ENCODE measurements at places on chromosomes 1 and 21.

DNA sequence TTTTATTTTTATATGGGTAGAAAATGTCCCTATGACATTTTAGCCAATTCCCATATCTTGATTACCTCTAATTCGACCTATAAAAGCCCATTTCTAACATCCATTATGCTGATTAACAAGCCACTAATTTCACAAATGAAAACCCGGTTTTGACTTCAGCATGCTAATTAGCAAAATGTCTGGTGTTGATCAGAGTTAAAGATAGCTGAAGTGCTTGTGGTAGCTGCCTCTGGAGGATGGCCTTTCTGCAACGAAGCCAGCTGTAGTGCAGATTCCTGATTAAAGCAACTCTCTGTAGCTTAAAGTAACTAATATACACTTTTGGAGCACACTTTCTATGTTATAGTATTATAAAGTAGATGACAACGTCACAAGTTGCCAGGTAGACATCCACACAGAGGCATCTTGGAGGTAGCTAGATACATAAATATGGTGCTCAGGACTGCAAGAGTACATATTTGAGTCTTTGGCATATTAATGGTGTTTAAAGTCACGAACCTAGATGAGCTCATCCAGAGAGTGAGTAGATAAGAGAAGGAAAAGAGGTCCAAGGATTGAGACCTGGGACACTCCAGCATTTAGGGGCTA lies 239.5 kb downstream of the BRINP2 start:
- DNase-seq: no peak

DNA sequence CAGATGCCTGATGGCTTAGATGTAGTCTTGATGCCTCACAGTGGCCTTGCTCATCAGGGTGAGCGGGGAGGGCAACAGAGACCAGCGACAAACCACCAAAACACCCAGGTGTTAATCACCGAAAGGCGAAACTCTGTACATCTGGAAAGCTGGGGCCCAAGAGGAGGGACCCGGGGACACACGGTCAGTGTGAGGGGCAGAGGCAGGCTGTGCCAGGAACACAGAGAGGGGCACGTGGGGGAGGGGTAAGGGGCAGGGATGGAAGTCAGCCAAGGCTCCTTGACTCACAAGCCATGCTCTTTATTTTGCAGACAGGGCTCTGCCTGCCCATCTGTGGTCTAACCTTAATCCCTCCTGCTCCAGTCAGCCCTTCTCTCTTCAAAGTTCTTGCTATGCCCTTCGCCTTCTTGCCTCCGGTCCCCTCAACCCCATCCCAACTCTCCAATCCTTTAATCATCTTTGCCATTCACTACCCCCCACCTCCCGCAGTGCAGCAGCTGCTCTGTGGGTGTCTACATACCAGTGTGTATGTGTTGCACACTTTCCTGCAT lies 4.3 kb downstream of the MEF2D start:
- DNase-seq: no peak

GRCh38 chr1:214377485-214377884 lies 96.5 kb downstream of the SMYD2 start:
- no peak for DNase-seq

DNA sequence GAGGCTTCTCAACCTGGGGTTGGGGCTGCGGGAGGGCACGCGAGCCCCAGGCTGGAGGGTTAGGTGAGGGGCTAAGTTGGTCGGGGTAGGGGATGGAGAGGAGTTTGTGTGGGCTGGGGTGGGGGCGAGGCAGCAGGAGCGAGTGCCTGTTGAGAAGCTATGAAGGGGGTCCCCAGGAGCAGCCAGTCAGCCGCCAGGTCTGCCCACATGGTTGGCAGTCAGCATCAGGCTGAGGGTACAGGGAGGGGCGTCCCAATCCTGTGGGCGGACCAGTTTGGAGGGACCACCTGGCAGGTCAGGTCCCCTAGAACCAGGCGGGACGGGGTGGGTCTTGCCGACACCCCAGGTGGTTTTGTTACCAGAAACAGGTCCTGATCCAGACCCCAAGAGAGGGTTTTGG lies 400 bp upstream of the TRIM17 start:
- DNase-seq: no peak

GRCh38 chr21:37374027-37374426 lies 7.5 kb downstream of the DYRK1A start:
- DNase-seq: no peak
